ENCODE measurements at places on chromosomes 1 and 21.

GRCh38 chr1:115952547-115952946, 23.8 kb upstream of the SLC22A15 start:
- DNase-seq = no peak

- no peak for DNase-seq
These were observed 2.8 kb upstream of the ADAMTSL4 start for GRCh38 chr1:150546294-150546937.

DNA sequence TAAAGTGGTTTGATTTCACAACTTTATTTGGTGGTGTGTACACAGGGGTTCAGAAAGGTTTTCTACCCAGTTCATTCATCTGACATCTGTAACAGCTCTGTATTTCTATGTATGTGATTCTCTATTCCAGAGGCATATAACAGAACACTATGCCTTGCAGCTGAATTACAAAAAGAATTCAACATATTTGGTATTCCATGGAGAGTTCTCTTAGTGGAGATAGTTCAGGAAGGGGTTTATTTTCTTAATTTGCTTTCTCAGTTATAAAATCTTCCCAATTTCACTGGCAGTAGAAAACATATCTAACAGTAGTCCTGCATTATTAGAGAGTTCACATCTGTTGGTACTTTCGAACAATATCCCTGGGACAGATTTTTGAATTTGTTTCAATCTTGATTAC, 207.9 kb upstream of the LYPLAL1 start:
- no peak for DNase-seq

- no peak for DNase-seq
These were observed 46.7 kb upstream of the COL18A1 start for GRCh38 chr21:45358261-45358670.

- no peak for DNase-seq
These were observed 23.6 kb downstream of the ZNF670 start for GRCh38 chr1:247054992-247055415.

GRCh38 chr1:196357913-196358312, 250.3 kb downstream of the KCNT2 start:
- no peak for DNase-seq

DNA sequence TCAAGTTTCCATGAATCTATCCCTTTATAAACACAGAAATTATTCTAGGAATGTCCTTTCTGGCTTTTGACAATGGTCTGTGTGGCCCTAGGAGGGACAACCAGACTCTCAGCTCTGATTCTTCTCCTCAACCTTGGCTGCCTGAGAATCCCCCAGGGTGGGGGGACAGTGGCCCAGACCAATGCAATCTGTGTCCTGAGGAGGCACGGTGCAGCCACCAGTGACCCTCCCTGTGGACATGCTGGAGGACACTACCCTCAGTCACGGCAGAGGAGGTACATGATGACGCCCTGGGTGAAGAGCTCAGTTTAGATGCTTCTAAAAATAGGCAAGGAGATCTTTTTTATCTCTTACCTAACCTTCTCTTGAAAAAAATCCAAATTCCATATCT, 91.7 kb downstream of the PGBD5 start:
- no peak for DNase-seq

GRCh38 chr1:91507328-91507727, 6.7 kb downstream of the CDC7 start:
- DNase-seq = no peak

DNA sequence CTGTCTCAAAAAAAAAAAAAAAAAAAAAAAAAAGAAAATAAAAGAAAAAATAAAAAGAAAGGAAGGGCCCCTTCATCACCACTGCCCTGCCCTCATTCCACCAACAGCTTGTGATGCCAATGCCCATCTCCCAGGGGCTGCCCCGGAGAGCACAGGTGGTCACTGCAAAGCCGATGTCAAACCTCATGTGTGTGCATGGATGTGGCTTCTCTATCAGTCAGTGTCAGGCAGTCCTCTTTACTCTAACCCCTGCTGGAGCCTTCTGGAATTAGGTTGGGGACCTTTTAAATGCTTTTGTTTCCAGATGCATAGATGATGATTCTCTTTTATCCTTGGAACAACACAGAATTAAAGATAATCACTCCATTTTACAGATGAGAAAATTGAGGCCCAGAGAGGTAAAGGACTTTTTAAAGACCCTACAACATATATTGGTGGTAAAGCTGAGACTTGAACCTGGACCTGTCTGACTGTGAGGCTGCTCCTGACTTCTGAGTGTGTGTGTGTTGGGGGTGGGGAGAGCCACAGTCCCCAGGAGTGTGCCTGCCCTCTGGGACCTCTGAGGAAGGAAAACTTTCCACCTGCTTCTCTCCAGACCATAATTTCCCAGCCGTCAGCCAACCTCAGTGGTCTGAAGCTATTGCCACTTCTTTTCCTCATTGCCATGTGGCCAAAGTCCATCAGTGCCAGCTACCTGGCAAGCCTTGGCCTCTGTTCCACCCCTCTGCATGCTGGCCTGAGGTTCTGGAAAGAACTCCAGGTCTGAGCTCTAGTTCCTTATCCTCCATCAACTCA, 3.0 kb upstream of the TMEM54 start:
- no peak for DNase-seq

DNA sequence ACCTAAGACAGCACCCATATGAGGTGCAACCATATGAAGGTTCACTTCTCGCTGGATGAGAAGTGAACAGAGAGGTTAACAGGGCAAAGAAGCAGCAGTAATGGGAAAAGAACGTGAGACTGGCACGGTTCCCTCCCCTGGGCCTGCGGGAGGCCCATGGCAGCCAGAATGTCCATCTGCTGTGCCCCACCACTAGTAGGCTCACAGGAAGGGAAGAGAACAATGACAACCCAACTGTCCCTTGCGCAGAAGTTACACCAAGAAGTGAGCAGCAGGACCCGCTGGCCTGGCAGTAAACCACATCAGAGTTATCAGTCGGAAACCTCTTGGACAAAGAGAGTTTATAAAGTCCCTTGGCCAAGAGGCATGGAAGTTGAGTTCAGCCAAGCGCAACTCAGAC, 11.3 kb downstream of the HIVEP3 start:
- no peak for DNase-seq

DNA sequence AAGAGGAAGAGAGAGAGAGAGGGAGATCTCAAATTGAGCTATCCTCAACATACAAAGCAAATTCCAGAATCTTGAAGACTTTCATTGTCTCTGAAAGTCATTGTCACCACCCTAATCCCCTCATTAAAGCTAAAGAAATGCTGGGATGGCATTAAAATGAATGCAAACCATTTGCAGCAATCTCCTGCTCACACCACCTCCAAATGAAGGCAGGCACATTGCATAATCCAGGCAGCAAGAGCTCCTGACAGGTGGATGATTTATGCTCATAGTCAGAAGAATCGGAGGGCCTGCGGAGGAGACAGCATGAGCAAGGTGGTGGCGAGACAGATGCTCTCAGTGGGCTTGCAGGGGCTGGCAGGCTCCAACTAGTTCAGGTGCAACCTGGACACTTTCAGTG, 90.2 kb downstream of the ESRRG start:
- no peak for DNase-seq

GRCh38 chr1:117392771-117393170, 25.5 kb downstream of the MAN1A2 start:
- DNase-seq = no peak

- DNase-seq = peak; percentile 72
These were observed 18.1 kb downstream of the CFAP45 start for GRCh38 chr1:159881622-159882526.

- no peak for DNase-seq
These were observed 116.3 kb upstream of the C1orf21 start for GRCh38 chr1:184270556-184270955.

DNA sequence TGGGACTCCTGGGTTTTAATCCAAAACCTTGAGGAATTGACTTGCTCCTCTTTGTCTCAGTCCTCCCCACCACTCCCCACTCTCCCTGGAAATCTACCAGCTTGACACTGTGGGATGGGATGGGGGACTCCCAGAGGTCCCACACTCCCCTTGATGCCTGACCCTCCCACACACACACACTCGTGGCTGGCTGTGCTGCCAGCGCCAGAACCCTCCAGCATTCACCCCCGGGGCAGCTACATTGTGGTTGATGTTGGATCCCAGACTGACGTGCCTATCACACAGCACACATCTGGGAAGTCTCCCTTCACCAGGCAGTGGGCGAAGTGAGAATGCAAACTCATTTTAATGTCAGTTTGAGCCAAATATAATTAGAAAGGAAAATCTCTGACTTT, 10.0 kb downstream of the KIRREL1 start:
- DNase-seq = no peak

DNA sequence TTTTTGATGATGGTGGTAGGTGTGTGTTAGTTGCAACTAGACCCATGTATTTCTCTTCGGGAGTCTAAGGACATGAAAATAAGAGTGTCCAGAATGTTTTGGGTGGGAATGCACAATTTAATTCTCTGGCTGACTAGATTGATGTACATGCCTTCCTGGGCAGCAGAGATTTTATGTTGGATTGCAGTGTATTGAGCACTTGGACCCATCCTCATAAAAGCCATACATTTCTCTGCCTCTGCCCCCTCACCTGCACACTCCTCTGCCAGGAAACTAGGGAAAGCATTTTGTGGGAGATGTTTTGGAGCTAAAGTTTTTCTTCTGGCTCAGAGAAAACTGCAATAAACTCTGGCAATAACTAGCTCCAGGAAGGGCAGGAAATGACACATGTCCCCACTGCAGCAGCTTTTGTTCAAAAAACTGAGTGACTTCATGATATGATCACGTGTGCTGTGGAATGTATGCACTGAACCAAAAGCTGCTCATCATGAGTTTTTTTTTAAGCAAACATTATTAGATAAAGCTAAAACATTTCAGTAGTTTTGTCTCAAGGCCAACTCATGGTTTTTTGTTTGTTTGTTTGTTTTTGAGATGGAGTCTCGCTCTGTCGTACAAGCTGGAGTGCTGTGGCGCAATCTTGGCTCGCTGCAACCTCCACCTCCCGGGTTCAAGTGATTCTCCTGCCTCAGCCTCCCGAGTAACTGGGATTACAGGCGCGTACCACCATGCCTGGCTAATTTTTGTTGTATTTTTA, 17.6 kb downstream of the RIT1 start:
- peak; percentile 67 for DNase-seq

DNA sequence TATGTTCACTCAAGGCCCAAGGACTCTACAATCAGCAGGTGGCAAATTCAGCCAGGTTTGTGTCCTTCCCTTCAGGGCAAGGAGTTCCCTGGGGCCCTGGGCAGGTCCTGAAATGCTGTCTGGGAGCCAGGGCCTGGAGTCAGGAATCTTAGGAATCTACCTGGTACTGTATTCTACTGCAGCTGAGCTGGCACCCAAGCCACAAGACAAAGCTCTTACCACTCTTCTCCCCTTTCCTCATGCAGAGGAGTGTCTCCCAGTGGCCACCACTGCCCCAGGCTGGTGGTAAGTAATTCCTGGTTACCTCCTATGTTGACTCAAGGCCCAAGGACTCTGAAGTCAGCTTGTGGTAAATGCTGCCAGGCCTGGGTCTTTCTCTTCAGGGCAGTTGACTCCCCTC, 153.4 kb downstream of the NRIP1 start:
- no peak for DNase-seq

DNA sequence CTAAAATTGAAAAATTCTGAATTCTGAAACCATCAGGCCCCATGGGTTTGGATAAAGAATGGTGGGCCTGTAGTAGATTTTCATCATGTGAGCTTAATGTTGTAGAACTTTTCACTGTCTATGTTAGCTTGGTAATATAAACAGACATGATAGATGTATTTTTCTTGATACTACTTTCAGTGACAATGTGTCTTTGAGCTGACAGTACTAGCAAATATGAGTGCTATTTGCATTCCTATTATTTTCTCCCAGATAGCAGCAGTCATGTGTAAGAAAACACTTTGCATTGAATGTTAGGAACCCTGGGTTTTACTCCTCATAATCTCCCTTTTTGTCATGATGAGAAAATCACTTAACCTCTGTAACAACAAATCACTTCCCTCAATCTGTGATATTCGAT, 18.1 kb downstream of the KMO start:
- no peak for DNase-seq

- DNase-seq = no peak
These were observed 92.6 kb downstream of the LPAR3 start for GRCh38 chr1:84800090-84801073.

DNA sequence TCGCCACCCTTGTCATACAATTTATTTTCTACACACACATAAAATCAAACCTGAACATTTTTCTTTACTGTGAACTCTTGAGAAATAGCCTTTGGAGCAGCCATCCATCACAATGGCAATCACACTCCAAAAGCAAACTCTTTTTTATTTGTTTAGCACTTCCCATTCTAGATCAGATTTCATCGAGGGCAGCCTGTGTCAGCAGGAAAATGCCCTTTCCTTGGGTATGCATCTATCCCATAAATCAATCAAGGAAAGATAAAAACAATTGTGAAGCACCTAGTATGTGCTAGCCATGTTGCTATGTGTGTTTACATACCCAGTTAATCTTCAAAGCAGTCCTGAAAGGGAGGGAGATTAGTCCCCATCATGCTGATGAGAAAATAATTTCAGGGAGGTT, 484.1 kb upstream of the USP24 start:
- DNase-seq = no peak

GRCh38 chr1:186152227-186152619, 222.8 kb downstream of the TPR start:
- DNase-seq = no peak

DNA sequence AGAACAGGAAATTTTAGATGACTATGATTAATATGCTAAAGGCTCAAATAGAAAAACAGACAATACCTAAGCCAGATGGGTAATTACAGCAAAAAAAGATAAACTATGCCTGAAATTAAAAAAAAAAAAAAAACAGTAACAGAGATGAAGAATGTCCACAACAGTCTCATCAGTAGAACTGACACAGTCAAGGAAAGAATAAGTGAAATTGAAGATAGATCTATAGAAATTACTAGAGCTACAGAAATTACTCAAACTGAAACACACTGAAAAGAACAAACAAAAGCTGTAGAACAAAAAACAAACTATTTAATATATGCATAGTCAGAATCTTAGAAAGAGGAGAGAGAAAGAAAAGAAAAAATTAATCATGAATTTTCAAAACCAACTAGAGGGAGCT, 112.8 kb downstream of the FAF1 start:
- no peak for DNase-seq

DNA sequence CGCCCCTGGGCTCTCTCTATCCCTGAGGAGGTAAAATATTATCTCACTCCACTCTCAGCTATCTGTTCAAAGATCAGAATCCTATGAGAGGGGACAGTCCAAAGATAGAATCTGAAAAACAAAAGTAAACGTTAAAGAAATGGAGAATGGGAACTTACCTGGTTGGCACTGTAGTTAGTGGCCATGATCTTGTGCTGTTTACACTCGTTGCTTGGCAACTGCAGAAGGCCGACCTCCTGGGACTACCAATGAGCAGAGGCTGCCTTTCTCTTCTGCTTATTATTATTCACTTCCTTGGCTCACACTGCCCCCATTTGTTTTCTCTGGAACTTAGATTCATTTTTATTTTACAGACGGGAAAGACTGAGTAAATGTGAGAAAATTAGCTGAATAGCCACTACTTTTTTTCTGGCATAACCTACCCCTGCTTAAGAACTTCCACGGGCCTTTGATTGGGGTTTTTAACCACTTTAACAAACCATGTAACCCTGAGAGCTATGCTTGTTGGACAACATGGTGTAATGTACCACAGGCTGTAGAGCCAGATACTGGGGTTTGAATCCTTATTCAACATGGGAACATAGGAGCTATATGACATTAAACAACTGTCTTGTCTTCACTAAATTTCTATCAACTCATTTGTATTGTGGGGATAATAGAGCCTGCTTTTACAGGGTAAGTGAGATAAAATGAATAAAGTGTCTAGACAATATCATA, at the start of gene CFAP126:
Gene CFAP126 (minus strand): TSS at position 193 of the 717 bp plus-strand sequence. CDS start 8 bp downstream, at position 185.
- peak; percentile 79 for DNase-seq
